ENCODE measurements at places on chromosomes 5 and 9.

DNA sequence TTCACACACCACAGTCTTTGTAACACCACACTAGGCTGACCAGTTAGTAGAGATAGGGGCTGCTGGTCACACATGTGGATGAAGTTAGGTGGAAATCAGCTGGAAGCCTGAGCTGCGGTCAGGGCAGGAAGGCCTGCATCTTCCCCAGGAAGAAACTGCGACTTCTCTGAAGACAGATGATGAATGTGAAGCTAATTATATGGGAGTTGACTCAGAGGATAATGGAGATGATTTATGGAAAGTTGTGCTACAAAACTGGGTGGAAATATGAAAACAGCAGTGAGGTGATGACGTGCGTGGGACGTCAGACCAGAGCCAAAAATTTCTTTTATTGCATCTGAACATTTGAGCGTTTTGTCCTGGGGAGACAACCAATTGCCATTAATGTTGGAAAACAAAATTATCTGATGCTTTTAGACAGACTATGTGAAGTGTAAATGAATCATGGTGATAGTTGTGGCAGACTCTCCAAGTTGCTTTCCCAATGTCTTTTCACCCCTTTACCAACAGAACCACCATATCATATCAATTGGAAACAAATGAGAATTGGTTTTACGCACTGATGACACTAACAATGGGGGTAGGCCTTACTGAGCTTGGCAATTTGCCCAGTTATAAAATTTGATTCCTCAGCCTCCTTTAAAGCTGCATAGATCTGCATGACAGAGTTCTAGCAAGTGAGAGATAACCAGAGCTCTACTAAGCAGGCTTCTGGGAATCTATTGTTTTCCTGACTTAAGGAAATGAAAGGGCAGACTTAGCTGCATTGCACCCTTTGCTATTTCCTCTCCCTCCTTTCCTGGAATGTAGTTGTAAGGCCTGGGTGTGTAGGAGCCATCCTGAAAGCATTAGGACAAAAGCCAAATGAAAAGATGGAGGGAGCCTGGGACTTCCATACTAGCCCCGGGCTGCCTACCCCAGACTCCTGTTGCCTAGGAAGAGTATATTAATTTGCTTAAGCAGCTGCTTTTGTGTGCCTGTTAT lies 84.0 kb downstream of the RAB3C start:
- no peak for DNase-seq

GRCh38 chr5:137960141-137960540 lies 70.9 kb downstream of the PKD2L2 start:
- no peak for DNase-seq

DNA sequence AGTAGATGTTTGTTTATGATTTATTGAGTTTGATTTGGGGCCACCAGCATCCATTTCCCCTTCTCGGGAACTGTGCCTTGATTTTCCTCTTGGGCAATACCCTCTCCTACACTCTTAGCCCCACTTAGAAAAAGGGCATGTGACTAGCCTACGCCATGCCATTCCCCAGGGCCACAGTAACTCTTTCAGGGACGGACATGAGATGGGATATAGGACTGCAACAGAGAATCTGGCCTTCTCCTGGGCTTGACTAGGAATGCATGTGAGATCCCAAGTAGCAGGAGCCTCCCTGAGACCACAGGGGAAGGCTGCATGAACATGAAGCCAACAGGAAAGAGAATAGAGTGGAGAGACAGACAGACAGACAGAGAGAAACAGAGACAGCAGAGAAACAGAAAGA lies 30.7 kb upstream of the SPARC start:
- no peak for DNase-seq

DNA sequence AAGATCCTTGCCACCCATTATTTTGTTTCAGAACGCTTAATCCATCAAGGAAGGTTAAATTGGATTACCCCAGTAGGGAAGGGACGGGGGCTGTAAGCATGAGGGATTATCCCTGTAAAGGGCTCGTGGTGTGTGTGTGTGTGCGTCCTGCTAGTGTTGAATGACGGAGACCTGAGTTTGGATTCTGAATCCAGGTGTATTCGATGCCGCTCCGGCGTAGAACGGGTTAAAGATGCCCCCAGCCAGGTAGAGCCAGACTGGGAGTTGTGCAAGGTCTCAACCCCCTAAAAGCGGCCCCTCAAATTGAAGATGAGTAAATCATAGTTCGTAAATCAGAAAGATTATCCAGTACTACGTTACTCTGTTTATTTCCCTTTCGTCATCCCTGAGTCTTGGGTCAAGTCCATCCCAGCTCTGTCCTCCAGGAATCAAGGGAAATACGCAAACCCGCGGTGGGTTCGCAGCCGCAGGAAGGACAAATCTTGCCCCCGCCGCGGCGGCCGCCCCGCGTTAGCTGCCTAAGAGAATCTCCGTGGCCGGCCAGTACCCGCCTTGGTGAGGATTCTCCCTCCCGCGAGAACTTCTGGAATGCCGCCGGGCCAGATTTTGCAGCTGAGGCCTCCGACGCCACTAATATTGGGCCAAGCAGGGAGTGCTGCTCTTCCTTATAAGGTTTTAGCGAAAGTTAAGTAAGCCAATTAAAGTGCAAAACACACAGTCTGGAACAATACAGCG lies 586 bp upstream of the MTAP start:
- no peak for DNase-seq

GRCh38 chr5:114504560-114504959 lies 142.7 kb downstream of the KCNN2 start:
- no peak for DNase-seq

GRCh38 chr9:138111607-138112006 lies 234.0 kb downstream of the CACNA1B start:
- no peak for DNase-seq

GRCh38 chr5:89200899-89201298 lies 317.9 kb upstream of the MEF2C start:
- DNase-seq: no peak

DNA sequence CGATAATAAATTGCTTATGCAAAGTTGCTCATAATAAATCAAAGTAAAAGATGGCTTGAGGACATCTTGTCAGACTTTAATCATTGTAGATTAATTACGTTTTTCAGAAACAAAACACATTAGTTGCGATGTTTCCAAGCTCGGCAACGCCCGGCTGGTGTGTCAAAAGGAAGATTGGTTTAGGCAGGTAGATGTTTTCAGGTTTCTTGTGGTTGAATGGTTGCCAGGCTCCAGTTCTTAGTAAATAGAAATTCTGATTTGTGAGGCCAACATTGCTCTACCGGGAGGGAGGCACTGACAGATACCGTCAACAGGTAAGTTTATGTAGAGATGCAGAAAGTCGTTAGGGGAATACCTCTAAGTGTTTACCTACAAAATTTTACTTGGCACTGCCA lies 280.3 kb downstream of the NPR3 start:
- no peak for DNase-seq

DNA sequence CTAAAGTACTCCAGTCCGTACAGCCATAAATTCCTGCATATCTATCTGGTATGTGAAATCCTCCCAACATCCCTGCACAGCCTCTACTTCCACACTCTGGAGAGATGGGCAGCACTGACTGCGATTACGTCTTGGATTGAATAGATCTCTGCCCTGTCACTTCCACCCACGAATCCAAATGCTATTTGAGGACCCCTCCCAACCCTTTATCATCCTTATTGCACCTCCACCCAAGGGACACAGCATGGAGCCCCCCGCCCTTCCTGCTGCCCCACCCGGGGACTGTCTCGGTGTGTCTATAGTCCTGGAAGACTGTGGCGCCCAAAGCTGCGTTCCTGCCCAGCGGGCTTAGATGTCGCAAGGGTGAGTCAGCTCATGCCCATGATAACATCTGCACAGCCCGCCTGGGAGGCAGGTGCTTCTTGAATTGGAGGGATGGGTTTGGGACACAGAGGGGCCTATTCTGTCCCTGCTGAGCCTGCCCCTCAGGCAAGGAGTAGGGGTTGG lies 105.7 kb upstream of the HAND1 start:
- DNase-seq: no peak

GRCh38 chr5:143471666-143472464 lies 68.4 kb upstream of the NR3C1 start:
- no peak for DNase-seq
